ENCODE measurements at places on chromosomes 3 and 15.

- DNase-seq = no peak
Observed at GRCh38 chr3:111917300-111917699, 58.2 kb downstream of the PHLDB2 start.

- no peak for DNase-seq
Observed at GRCh38 chr3:12750223-12750622, 8.8 kb downstream of the TMEM40 start.

DNA sequence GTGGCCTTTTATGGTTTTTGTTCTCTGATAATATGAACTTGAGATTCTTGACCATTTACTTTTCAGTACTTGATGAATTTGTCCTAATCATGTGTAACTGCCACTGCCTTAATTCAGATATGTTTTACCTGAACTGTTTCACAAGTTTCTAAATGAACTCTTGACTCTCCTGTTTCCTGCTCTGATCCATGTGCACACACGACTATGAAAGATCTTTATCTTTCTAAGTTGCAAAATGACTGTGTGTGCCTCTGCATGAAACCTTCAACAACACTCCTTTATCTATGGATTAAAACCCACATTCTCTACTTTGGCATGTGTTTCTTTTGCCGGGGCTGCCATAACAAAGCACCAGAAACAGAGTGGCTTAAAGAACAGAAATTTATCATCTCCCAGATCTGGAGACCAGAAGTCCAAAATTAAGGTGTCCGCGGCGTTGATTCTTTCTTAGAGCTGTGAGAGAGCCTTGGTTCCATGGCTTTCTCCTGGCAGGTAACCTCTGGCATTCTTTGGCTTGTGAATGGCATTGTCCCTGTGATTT is 275.0 kb downstream of the ADAMTSL3 start:
- no peak for DNase-seq

GRCh38 chr15:60683156-60683555 is 204.2 kb upstream of the ICE2 start:
- no peak for DNase-seq

GRCh38 chr15:77749236-77749997 is 116.7 kb upstream of the LINGO1 start:
- DNase-seq = no peak

- no peak for DNase-seq
Observed at GRCh38 chr3:133996996-133997395, 32.7 kb downstream of the SLCO2A1 start.

GRCh38 chr3:124230998-124231397 is 239.1 kb upstream of the ROPN1 start:
- no peak for DNase-seq

DNA sequence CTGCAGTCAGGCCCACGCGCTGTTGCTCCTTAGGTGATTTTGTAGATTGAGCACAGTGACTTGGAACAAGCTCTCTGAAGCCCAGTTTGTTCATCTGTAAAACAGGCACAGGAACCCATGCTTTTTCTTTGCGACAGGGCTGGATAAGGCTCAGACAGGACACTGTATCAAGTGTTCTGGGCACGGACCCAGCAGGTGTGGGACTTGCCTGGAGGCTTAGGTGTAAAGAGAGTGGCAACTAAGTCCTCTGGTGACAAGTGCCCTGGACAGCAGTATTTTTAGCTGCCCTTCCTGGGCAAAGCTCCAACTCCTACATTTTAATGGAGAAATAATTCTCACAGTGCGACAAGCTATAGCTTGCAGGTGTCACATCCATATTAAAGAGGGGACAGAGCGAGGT is 32.2 kb downstream of the CD276 start:
- DNase-seq = no peak

- DNase-seq = no peak
Observed at GRCh38 chr3:156180077-156180476, 59.7 kb downstream of the KCNAB1 start.

- no peak for DNase-seq
Observed at GRCh38 chr15:92629276-92629974, 26.1 kb downstream of the FAM174B start.

DNA sequence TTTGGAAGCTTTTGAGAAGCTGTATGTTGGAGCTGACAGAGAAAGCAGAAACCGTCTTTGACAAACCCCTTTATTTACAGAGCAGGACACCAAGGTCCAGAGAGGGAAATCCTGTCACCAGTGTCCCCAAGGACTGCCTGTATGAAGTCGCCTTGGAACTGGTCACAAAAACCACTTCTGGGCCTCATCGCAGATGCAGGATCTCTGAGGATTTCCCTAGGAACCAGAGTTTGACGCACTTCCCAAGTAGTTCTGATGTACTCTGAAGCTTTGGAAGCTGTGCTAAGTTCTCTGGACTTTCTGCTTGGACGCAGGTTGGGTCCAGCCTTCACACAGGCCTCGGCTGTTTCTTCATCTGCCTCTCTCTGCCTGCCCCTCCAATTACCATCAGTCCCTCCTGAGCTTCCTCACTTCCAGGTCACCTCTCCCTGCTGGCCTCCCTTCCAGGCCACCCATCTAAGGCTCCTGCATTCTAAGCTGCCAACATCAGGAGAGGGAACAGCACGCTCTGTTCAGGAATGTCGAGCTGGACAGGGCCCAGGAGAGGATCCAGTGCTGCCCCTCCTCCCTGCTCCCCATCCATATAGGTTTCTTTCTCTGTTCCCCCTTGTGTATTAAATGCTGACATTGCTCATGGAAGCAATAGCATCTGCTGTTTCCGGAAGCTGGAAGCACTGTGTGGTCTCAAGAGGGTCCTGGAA is 270.8 kb downstream of the OPA1 start:
- no peak for DNase-seq

- no peak for DNase-seq
Observed at GRCh38 chr3:171044384-171044783, 17.9 kb upstream of the SLC2A2 start.

- DNase-seq = no peak
Observed at GRCh38 chr3:6179761-6180160, 681.2 kb upstream of the GRM7 start.

DNA sequence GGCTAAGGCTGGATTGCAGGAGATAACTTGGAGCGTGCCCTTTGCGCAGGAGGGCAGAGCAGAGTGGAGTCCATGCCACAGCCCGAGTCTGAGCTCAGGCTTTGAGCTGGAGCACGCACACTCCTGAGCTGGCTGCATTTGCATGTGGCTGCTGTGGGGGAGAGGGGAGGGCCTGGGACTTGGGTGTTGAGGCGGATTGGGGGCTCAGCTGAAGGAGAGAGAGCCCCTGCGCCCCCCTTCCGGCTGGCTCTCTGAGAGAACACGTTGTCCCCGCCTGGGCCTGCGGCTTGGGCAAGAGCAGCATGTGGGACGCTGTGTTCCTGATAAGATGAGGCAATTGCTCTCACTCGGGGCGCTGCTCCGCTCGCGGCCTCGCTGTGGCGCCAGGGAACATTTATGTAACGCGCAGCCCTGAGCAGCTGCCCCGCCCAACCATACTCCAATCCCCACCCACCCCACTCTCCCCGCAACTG is 39.1 kb downstream of the KLF13 start:
- DNase-seq = peak; percentile 79

- no peak for DNase-seq
Observed at GRCh38 chr15:100703032-100703578, 100.7 kb downstream of the ASB7 start.

- no peak for DNase-seq
Observed at GRCh38 chr3:126111566-126112475, 27.9 kb upstream of the SLC41A3 start.

- DNase-seq = no peak
Observed at GRCh38 chr3:2268779-2269178, 170.1 kb downstream of the CNTN4 start.

GRCh38 chr15:48876057-48876456 is 1.9 kb upstream of the EID1 start:
- DNase-seq = no peak

GRCh38 chr3:159032311-159032710 is 230.5 kb downstream of the MFSD1 start:
- no peak for DNase-seq

DNA sequence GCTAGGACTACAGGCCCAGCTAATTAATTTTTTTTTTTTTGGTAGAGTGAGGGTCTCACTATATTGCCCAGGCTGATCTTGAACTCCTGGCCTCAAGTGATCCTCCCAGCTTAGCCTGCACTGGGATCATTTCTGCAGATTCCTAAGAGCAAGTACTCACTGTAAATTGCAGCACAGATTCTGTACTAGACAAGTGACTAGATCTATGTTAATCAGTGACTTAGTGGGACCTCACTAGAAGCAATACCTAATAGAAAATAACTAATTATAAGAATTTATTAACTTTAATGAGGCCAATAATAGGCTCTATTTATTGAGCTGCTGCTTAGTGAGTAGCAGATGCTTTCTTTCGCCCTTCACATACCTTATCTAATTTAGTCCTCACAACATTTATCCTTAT is 10.6 kb upstream of the UTS2B start:
- DNase-seq = no peak

- DNase-seq = no peak
Observed at GRCh38 chr3:147398813-147399534, 7.4 kb downstream of the ZIC4 start.

DNA sequence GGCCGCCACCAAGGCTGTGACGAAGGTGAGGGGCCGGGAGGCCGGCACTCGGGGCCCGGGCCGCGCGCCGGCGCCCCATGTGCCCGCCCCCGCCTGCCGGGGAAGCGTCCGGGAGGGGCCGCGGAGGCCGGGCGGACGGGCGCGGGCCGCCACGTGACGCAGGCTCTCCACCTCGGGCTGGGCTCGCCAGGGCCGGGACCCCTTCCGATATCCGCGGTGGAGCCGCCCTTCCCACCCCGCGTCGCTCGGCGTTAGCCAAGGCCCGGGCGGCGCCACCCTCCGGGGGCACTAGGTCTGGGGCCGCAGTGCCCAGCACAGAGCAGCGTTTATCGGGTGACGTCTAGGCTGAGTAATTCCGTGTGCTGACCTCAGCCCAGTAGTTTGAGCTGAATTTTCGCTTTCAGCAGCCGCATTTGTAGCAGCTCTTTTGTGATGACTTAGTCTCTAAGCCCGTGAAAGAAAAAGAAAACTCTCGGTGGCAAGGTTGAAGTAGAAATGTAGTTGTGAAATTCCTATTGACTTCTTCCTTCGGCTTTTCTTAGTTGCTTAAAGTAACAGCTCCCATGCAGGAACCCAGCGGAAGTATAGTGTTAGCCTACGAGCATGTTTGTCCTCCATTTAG is 885 bp downstream of the CDV3 start:
- DNase-seq = peak; percentile 76

DNA sequence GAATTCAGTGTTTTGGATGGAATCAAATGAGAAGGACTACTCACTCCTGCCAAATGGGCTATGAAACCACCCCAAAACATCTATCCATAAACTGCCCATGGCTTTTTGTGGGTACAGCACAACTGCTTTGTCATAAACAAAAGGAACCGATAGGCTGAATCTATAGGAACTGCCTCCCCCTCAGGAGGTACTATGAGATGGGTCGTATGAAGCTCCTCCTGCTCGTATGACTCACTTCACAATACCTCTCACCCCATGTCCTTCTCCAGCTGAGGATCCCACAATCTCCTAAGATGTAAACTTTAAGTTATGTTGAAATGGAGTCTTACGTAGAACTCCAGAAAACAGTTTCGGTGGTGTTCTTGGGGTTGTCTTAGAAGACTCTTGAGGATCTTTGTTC is 129.9 kb upstream of the SAMMSON start:
- no peak for DNase-seq

DNA sequence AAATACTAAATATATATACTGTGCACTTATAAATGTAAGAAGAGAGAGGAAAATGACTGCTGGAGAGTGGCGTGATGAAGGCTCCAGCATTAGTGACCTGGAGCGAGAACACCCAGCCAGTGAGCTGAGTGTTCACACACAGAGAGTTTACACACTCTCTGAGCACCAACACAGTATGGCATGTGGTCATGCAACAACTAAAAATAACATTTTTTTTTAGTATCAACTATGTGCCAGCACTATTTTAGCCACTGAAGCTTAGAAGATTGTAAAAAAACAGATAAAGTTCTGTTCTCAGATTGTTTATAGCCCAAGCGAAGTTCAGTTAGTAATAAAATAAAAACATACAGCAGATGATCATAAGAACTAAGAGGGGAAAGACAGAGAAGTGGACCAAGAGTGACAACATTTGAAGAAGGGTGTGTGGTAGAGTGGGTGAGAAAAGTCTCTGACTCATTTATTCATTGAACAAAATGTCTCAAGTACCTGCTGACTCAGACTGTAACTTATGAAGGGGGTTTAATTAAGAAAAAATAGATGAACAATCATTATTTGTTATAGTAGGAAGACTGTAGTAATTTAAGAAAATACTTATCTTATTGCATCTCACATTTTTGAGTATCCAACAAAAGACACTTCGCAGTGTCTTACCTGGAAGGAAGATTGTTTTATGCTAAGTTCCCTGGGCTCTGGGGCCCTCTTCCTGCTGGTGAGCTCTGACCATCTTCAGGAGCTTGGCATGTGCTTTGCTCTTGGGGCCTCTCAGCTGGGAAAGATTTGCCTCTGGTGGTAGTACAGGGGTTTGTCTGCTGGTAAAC is 43.8 kb downstream of the GAP43 start:
- no peak for DNase-seq

DNA sequence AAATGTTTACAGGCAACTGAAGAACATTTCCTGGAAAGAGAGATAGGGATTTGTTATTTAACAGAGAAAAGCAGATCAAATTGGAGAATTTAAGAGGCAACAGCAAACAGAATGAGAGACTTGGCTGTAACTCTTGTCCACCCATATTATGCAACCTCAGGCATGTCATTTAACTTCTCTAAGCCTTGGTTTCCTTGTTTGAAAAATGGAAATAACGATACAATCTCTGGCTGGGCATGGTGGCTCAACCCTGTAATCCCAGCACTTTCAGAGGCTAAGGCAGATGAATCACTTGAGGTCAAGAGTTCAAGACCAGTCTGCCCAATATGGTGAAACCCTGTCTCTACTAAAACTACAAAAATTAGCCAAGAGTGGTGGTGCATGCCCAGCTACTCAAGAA is 23.7 kb downstream of the ARRDC4 start:
- no peak for DNase-seq

DNA sequence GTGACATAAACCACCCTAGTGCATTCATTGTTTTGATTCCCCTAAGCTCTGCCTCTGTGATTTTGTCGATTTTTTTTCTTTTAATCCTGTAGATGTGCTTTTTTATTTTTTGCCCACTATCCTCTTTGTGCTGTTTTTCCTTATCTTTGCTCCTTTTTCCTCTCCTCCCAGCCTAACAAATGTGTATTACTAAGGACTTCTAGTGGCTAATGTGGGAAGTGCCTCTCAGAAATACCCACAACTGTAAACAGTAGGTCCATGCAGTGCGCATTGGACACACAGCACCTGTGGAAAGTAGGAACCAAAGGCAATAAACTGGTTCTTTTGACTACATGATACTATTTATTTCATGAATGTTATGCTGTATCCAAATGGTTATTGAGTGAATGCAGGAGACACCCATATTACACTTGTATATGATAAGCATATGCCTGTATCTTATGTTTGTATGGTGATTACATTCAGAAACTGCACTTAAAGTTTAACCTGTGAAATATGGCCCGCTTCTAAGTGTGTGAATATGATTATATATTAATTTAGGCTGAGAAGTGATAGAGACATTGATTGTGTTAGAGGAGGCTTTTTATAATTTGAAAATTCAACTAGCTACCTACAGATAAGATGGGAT is 147.8 kb downstream of the PLCL2 start:
- no peak for DNase-seq

- DNase-seq = no peak
Observed at GRCh38 chr3:165549037-165549436, 288.2 kb downstream of the BCHE start.

- no peak for DNase-seq
Observed at GRCh38 chr3:9231471-9231870, 18.0 kb downstream of the SRGAP3 start.

GRCh38 chr3:176147251-176147650 is 1050.0 kb downstream of the TBL1XR1 start:
- DNase-seq = no peak

GRCh38 chr3:195853036-195853435 is 41.3 kb upstream of the MUC4 start:
- no peak for DNase-seq
